Stimulated activated CD4-positive, alpha-beta T cell treated with anti-CD3 and anti-CD28 coated beads, Interleukin-1b, Interleukin-23, amount 100 ng/mL, for 1 hour (primary cell): ENCODE measurements at places on chromosomes 12 and 14.

DNA sequence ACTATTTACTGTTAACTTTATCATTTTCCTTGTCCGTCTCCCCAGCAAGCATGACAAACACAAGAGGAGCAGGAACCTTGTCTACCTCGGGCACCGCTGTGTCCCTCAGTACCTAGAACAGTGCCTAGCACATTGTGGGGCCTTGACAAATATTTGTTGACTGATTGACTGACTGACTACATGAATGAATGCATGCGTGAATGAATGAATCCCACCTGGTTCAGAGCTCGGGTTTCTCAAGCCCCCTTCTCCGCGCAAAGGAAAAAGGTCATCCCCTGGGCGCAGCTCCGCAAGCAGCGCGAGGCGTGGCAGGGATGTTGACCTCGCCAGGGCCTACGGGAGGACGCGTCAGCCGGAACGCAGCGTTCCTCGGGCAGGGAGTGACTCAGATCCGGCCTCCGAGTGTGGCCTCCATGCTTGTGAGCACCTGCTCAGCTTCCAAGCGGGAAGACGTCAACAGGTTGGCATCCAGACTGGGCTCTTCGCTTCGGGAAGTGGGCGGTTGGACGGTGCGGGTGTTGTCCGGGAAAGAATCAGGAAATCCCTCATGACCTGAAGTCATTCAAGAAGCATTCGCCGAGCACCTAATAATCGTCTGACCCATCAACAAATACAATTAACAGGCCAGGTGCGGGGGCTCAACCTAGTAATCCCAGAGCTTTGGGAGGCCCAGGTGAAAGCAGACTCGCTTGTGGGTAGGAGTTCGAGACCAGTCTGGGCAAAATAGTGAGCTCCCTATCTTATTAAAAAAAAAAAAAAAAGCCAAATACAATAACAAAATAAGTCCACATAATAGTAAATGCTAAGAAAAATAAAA is 13.9 kb upstream of the UBC start:
- DNase-seq, result no peak

DNA sequence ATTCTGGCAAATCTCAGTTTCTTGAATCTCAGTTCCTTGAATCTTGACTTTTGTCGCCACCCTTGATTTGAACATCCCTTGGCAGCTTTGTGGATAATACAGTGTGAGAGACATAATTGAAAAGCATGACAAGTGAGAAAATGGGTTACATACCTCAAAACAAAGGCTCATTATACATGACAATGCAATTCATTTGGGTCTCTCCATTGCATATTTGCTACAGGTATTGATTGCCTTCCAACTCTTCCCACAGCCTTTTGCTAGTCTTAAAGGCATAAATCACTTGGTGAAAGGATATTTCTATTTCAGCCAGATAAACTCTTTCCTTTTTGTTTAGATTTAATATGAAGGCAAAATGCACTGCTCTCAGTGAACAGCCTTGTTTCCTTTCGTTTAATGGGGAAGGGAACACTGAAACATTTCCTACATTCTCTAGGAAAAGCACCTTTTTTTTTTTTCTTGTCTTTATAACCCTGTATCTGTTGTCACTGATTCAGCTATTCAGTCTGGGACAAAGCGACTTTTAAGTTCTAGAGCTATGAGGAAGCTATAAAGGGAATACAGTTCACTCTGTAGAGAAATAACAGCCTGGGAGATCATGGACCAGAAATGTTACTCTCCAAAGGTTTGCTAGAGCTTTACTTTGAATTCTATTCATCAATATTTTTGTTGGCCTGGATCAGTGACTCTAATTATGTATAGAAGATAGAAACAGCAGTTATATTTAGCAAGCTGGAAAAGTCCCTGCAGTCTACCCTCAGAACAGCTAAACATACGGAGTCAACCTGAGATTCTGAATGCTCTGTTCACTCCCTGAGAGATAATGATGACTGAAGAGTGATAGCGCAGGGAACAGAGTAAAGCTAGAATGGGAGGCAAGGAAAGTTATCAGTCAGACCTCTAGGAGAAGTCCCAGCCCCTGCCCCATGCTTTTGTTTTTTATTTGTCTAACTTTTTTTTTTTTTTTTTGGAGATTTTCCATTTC is 311.4 kb downstream of the RGS6 start:
- no peak for DNase-seq

GRCh38 chr12:1533205-1533601 is 61.2 kb downstream of the FBXL14 start:
- DNase-seq, result no peak

DNA sequence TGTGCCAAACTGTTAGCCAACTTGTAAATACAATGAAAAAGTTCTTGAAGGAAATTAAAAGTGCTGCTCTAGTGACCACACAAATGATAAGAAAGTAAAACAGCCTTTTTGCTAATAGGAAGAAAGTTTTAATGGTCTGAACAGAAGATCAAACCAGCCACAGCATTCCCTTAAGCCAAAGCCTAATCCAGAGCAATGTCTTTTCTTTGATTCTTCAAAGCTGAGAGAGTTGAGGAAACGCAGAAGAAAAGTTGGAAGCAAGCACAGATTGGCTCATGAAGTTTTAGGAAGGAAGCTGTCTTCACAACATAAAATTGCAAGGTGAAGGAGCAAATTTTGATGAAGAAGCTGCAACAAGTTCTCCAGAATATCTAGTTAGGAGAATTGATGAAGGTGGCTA is 213.8 kb downstream of the ATXN7L3B start:
- no peak for DNase-seq

DNA sequence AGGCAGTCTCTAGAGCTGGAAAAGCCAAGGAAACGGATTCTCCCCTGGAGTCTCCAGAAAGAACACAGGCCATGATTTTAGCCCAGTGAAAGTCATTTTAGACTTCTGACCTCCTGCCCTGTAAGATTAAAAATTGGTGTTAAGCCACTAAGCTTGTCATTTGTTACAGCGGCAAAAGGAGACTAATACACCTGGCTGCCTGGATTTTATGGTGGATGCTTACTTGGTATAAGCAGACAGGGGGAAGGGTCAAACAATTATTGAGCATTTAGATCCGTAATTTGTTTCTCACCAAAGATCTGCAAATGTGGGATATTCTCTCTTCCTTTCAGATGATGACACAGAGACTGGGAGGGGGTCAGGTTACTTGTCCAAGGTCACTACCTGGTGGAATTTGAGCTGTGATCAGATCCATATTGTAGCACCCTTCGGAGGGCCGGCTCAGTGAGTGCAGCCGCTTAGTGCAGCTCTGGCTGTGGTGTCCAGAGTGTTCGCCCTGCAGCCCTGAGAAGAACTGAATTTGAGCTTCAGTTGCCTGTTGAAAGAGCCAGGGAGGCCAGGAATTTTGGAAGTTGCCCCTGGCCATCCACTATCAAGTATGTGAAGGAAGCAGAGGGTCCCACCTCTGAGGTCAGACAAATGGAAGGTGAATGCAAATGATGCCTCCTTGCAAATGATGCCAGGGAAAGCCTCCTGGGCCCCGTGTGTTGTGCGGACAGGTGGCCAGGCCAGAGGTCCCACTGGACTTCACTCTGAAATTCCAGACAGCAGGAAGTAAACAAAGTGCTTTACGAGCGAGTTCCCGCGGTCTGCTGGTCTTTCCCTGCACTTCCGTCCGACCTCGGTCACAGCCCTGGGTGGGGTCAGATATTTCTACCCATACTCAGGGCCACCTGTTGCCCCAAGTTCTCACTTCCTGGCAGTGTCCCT is 15.1 kb downstream of the GLRX5 start:
- DNase-seq, result no peak

GRCh38 chr14:81402123-81402495 is 2.0 kb upstream of the STON2 start:
- no peak for DNase-seq

GRCh38 chr14:68440820-68441219 is 352.0 kb downstream of the ZFP36L1 start:
- no peak for DNase-seq

- DNase-seq, result no peak
Observed at GRCh38 chr12:125402874-125403789, 337.9 kb downstream of the AACS start.

- DNase-seq, result no peak
Observed at GRCh38 chr14:21077672-21078071, 7.6 kb downstream of the ARHGEF40 start.

DNA sequence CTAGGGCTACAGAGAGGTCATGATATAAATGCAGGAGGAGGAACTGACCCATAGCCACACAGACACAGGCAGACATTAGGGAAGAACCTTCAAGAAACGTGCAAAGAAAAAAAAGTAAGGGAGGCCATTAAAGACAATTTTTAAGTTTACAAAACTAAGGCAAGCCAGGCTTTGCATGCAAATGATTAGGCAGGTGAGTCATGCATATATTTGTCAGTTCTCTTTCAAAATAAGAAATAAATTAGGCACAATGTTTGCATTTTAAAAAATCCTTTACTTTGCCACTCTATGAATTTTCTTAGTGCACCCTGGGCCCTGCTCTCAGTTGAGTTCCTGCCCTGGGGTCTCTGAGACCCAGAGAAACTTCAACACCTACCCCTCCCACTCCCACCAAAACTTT is 75.0 kb downstream of the PRMT8 start:
- DNase-seq, result no peak

DNA sequence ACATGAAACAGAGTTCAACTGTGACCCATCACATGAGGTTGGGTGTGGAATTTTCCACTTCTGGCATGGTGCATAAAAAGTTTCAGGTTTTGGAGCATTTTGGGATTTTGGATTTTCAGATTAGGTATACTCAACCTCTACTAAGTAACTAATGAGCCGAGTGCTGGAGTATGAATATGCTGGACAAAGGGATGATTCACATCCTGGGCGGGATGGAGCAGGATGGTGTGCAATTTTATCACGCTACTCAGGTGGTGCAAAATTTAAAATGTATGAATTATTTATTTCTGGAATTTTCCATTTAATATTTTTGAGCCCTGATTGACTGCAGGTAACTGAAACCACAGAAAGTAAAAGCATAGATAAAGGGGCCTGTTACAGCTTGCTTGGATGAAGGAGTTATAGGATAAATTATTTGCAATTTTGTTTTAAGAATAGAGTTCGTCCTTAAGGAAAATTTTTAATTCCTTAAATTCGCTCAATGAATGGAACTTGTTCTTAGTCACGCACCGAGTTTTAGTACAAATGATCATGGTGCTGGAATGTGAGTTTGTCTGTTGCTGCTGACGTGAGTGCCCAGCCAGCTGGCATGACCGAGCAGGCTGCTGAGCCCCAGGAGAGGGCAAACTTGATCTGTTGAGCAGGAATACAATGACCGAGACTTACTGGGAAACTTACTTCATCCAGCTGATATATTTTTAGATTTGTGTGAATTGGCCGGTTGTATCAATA is 176.3 kb downstream of the ESR2 start:
- DNase-seq, result no peak

GRCh38 chr12:42362647-42363260 is 36.8 kb downstream of the PPHLN1 start:
- DNase-seq, result no peak

GRCh38 chr12:1579651-1580435 is 14.5 kb downstream of the FBXL14 start:
- DNase-seq, result no peak

GRCh38 chr14:99168330-99168729 is 103.7 kb downstream of the BCL11B start:
- no peak for DNase-seq

GRCh38 chr12:132710043-132710404 is 618 bp upstream of the PGAM5 start:
- no peak for DNase-seq

DNA sequence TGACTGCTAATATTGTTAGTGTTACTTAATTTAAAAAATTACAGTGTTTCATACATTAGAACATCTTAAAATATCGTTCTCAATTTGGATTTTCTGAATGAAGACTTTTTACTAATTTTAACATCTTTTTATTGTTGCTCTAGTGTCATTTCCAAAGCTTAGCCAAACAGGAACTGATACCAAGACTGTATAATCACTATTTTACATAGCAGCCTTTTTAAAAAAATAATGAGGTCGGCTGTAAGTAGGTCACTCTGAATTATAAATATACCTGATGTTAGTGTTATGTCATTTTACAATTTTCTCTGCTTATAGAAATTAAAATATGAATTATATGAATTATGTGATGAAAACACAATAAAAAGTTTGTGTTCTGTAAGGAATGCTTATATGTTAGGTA is 321.5 kb downstream of the TMEM117 start:
- no peak for DNase-seq
